ENCODE measurements at places on chromosomes 2 and 18.

GRCh38 chr18:39622431-39622830, 2056.8 kb upstream of the CELF4 start:
- DNase-seq = no peak

DNA sequence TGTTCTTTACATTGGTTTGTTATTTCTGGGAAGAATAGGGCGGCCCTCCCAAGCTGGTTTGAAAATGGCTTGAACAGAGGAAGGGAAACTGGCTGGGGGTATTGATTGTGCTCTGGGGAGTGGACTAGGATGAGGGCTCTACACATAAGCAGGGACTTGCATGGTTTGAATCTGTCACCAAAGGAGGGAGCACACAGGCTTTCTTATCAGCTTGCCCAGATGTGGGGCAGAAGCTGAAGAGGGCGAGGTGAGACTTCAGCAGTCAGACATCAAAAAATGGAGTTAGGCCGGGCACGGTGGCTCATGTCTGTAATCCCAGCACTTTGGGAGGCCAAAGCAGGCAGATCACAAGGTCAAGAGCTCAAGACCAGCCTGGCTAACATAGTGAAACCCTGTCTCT, 7.2 kb upstream of the RAB12 start:
- no peak for DNase-seq

GRCh38 chr2:229610333-229610732, 104.0 kb downstream of the DNER start:
- no peak for DNase-seq

DNA sequence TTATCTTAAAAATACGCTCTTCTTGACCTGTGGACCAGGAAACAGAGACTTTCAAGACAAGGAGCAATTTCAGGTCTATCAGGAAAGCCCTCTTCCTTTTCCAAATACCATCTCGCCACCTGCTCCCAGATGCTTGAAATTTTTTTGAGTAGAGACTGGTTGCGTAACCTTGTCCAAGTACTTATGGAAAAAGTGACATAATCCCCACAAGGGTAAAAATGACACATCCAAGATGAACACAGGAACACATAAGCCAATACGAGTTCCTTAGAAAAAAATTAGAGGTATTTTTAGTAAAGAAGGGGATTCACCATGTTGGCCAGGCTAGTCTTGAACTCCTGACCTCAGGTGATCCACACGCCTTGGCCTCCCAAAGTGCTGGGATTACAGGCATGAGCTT, 1.8 kb downstream of the SERPINB13 start:
- DNase-seq = no peak

DNA sequence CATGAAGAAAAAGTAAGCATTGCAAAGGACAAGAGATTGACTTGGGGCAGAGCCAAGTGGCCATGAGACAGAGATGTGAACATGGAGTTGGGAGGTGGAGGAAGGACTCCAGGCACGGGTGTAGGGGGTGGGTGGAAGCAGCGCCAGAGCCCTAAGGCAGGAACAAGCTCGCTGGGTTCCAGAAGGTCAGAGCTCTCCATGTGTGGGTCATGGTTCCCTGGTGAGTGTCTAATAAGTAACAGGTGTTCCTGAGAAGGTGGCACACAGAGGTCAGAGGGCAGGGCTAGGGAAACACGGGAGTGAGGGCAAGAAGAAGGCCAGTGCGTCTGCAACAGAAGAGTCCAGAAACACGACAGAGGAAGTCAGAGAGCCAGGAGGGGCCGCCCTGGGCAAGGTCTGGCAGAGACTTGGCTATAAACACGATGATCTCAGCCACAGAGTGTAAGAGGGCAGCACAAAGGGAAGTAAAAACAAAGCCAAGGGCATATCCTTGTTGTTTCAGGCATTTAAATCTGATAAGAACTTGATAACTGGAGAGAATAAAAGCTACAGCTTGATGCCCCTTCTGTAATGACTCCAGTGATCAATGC, 260.8 kb downstream of the TGIF1 start:
- DNase-seq = no peak

DNA sequence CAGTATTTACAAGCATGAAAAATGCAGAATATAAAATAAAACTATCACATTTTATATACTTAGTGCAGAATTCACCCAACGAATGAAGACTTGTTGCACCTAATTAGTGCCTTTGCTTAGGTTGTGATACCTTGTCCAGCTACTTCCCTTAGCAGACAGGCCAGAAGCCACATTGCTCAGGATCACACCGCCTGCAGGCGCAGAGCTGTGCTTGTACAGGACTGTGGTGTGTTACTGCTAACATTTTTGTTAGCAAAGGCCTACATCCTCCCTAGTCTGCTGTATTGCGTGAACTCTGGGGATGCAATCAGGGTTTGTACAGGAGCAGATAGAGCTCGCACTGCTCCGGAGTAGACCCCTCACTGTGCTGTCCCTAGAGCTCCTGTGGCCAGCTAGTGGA, 336.9 kb downstream of the CBLN2 start:
- DNase-seq = no peak

DNA sequence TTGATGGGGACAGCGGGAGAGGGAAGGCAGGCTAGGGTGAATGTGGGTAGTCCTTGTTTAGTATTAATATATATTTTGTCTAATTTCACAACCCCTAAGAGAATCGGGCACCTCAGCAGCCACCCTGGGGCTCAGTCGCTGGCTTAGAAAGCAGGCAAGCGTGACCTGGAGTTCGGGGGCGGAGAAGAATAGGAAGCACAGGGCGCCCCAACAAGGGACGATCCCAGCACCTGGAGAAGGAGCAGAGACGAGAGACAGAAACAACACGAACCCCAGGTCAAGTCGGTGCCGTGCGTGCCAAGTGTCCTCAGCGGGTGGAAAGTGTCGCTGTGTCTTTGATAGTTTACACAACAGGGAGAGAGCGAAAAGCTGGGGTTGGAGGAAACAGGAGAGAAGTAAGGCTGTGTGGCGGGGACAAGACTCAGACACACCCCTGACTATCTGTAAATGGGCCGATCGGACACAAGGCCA, 95.4 kb downstream of the NFATC1 start:
- no peak for DNase-seq

DNA sequence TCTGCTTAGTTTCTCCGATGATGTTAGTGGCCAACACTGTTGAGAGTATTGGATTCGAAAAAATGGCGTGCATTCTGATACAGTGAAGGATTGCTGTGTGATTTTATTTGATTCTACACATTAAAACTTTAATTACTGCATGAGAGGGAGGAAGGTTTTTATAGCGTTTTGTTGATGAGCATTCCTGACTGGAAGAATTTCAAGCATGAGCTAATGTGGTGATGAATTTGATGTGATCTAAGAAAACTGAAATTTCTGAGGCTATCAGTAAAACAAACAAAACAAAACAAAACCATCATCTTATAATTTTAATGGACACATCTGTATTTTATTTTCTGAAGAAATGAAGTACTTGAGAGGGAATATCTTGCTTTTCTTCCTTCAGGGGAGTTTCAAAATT, 59.6 kb downstream of the ITGB6 start:
- no peak for DNase-seq

- no peak for DNase-seq
These were observed 423.7 kb downstream of the LPIN1 start for GRCh38 chr2:12170121-12170520.

- DNase-seq = no peak
These were observed 60.3 kb upstream of the GREB1L start for GRCh38 chr18:21181766-21182165.

DNA sequence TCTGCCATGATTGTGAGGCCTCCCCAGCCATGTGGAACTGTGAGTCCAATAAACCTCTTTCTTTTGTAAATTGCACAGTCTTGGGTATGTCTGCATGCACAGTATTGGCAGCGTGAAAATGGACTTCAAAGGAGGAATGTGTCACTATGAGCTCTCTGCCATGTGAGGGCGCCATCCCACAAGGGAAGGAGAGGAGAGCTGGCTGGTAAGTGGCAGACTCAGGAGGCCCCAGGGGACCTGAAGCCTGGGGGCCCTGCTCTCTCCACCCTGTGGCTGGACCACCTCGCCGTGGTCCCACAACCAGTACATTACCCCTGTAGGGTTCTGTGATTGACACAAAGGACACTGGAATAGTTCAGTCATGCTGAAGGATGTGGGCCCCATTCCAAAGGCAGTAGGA, 122.1 kb downstream of the RPIA start:
- DNase-seq = no peak

Data from NCI-H1436 (cell line).